HFF-Myc (cell line): ENCODE measurements at places on chromosomes 5 and 9.

- no peak for DNase-seq
These were observed 25.1 kb downstream of the FNIP1 start for GRCh38 chr5:131771692-131772091.

- DNase-seq, result no peak
These were observed 8.4 kb upstream of the OSMR start for GRCh38 chr5:38837416-38837815.

- no peak for DNase-seq
These were observed 123.1 kb downstream of the PIP5K1B start for GRCh38 chr9:68827837-68828744.

GRCh38 chr5:12237837-12238575 is 333.8 kb upstream of the CTNND2 start:
- no peak for DNase-seq

DNA sequence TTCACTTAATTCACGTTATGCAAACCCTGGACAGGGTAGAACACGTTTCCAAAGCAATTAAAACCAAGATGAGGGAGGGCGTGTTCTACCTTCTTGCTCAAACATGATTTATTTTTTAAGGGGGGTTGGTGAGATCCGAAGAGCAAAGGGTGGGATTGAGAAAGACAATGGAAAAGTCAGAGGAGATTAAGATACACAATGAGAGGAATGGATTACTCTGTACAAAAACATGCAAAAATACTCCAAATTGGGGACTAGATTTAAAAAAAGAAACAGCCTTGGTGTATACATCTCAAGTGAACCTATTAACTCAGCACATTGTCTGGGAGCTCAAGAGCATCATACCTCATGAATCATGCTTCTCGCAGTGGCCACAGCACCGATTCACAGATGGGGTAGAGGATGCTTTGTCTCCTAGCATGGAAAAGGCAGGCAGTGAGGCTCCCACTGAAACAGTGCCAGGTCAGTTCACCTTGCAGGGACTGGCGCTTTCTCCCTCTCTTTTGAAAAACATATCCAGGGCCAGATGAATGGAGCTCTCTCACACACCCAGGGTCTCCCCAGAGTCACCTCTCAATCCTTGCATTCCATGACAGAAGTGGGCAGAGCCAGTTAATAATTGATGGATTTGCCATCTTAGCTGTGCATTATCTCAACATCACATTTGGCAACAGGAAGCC is 459.7 kb downstream of the BNC2 start:
- no peak for DNase-seq

GRCh38 chr5:176737746-176738636 is 72.4 kb upstream of the UNC5A start:
- no peak for DNase-seq
